ENCODE measurements at places on chromosomes 13 and 19.
A peak's percentile ranks its signal among the peaks of the same experiment; 100 is the strongest.

- DNase-seq, result no peak
Observed at GRCh38 chr19:16778796-16779411, 50.3 kb upstream of the SIN3B start.

- no peak for DNase-seq
Observed at GRCh38 chr13:46341112-46341711, 45.8 kb downstream of the RUBCNL start.

DNA sequence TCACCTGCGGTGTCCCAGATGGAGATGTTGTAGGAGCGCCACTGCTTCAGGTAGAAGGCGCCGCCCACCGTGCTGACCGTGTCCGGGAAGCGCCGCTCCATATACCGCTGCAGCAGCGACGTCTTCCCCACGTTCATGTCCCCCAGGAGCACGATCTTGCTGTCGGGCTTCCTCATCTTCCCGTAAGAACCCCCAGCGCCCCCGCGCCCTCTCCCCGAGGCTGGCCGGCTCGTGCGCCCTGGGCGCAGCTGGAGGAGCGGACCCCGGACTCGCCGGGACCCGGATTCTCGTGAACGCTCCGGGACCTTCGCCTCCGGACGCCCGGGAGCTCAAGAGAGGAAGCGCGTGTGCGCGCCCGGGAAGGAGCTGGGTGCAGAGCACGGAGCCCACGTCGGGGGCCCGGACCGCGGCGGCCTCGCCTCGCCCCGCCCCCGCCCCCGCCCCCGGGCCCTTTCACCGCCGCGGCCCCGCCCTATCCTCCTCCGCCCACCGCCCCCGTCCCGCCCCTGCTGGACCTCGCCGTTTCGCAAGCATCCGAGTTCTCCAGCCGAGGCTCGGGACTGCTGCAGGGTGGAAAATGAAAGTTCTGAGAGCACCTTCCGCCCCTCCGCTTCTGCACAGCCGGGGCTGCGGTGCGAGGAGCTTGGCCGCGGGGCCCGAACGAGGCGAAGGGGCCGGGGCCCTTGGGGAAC lies at the start of gene RAB20:
Gene RAB20 (minus strand): TSS at position 379 of the 692 bp plus-strand sequence. CDS start 203 bp downstream, at position 176.
- DNase-seq, result no peak

GRCh38 chr19:19900729-19901444 lies at the start of gene ZNF93:
Gene ZNF93, plus strand, starts transcription at chr19:19900946. Its CDS starts 143 bp downstream, at chr19:19901089.
- DNase-seq, result peak; percentile 84

DNA sequence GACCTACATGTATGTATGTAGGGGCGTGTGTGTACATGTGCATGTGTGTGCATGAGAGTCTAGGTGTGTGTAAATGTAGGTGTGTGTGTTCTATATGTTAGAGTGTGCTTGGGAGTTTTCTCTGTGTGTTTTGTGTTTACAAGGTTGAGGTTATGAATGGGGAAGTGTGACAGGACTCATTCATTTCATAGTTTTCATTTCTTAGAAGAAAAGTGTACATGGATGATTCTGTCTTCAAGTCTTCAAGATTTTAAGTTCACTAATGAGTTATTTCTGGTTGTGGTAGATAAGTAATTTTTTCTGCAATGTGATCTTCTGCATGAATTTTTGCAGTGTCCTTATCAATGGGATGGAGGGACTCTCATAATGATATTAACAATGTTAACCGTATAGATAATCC lies 118.2 kb upstream of the SLC10A2 start:
- no peak for DNase-seq

- no peak for DNase-seq
Observed at GRCh38 chr13:45340422-45341033, 455 bp downstream of the TPT1 start.

DNA sequence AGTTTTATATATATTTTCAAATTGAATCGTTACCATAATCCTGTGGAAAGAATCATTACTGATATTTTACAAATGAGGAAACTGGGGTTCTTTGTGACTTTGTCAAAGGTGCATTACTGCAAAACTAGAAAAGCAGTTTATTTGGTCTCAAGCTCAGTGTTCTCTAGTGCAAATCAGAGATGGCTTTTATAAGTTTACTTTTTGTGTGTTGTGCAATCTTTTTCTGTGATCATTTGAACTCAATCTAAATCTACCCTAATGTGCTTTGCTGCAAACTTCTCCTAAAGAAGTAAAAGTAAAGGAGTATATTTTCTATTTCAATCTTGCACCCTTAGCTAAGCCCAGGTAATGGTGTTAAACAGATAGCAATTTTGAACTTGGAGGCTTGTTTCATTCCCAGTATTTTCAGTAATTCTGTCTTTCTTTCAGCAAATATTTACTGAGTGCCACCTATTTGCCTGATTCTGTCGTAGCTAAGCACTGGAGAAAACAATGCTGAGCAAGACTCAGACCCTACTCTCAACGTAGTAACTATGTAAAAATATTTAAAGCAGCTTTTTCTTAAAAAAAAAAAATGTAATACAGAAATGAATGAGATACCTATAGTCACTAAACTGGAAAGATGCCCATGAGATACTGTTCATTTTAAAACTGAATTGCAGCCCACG lies 124.0 kb downstream of the TDRD3 start:
- no peak for DNase-seq

DNA sequence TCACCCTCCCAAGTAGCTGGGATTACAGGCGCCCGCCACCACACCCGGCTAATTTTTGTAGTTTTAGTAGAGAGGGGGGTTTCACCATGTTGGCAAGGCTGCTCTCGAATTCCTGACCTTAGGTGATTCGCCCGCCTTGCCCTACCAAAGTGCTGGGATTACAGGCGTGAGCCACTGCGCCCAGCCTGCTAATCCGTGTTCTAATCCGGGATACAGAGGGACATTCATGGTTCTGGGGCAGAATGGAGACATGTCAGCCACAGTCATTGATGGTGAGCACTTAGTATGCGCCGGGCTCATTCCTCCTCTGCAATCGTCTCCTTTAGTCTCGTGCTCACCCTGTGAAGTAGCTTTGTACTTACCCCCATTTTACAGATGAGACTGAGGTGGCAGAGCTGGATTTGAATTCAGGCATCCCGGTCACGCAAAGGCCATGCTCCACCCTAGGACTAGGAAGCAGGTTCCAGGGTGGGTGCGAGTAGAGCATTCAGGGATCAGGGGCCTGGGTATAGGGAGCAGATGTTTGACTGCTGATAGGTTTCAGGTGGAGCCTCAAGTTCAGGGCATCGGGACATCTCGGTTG lies 8.2 kb downstream of the RRAS start:
- DNase-seq, result no peak

DNA sequence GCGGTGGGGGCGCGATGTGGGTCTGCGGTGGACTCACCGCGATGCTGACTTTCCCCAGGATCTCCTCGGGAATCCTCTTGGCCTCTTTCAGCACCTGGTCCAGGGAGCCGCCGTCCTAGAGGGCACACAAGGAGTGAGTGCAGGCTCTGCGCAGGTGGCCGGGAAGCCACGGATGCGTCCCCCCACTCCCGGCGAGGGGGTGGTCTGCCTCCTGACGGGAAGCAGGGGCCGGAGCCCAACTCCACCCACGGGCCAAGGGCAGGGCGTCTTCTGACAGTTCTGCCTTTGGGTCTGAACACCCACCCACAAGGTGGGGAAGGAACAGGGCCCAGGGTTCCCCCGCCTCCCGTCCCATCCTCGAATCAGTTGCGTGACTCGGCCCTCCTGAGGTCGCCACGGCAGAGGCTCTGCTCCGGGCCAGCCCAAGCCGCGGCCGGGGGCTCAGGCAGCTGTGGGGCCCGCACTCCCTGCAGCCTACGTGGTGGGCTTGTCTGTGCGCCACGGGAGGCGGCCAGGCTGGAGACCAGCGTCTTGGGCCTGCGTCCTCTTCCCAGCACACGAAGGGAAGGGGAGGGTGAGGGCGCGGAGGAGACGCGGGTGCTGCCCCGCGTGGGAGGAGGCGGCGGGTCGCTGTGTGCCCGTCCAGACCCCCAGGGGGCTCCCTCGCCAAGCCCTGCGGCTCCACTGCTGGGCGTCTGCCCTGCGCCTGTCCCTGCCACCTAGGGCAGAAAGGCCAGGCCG lies 21.4 kb downstream of the MAP2K2 start:
- no peak for DNase-seq

- DNase-seq, result no peak
Observed at GRCh38 chr19:20067943-20068342, 9.9 kb upstream of the ZNF90 start.

All from NCI-H1417 treated with DMSO at 0.1 percent for 48 hours (cell line).